ENCODE measurements at places on chromosomes 6 and 20.

- no peak for DNase-seq
These were observed 20.6 kb upstream of the RIMS4 start for GRCh38 chr20:44830995-44831394.

GRCh38 chr20:44572551-44573500 lies 9.6 kb upstream of the PKIG start:
- no peak for DNase-seq

GRCh38 chr6:136763716-136764516 lies 28.4 kb downstream of the MAP3K5 start:
- no peak for DNase-seq

DNA sequence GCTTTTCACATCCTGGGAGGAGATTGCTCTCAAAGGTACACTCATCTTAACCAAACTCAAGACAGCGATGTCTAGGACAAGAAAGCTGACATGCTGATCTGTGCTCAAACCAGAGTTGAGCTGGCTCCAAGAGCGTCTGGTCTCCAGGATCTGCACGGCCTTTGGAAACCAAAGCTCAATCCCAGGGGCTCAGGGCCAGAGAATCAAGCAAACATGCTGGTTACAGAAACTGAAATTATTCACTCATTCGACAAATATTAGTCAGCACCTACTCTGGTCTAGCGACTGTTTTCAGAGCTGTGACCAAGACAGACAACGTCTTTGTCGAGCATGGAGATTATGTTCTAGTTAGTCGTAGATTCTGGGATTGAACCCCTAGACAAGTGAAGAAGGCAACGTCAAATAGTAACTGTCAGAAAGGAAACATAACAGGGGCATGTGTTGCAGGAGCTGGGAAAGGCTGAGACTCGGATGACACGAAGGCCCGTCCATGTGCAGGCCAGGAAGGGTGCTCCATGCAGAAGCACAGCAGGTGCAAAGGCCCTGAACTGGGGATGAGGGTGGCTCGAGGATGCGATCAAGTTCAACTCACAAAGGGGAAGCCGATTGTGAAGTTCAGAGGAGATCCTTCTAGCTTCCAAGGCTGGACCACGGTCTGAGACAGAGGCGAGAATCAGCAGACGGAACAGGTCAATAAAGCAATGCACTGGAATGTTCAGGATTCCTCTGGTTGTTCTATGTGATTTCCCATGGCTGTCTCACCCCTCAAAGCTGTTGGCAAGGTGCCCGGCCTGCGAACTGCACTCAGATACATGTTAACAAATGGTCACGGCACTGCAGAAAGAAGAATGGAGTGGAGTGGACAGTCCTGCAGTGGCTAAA lies 12.5 kb upstream of the PCK1 start:
- DNase-seq, result no peak

GRCh38 chr6:14981960-14982359 lies 263.9 kb upstream of the JARID2 start:
- DNase-seq, result no peak

GRCh38 chr6:36657942-36658544 lies 20.5 kb upstream of the CDKN1A start:
- DNase-seq, result no peak

Data from DMS153 (cell line).